Ureter (tissue), 1 donor: ENCODE measurements at places on chromosomes 2 and 18. TPM values are rescaled to one million over a fixed set of nuclear protein-coding genes. Genes with fewer than 3 reads are reported as not detected.
A peak's percentile ranks its signal among the peaks of the same experiment; 100 is the strongest.

- DNase-seq = peak; percentile 23
Observed at GRCh38 chr2:239318151-239318611, 82.6 kb downstream of the HDAC4 start.

DNA sequence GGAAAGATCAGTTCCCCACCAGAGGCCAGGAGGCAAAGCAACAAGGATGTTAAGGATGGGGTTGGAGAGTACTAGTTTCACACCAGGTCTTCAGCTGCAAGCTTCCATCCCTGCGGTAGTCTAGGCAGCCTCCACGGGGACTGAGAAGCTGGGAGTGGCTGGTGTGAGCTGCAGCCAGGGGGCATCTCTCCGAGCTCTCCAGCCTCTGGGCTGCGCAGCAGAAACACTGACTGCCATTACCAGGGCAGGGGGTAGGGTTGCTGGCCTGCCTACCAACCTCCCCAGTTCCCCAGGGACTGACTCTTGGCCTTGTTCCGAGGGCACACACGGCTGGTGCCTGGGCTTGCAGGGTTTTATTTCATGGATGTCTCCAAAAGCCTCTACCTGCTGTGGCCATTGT, 15.9 kb downstream of the GATA6 start:
- no peak for DNase-seq

- DNase-seq = no peak
Observed at GRCh38 chr2:101740555-101740964, 43.1 kb downstream of the MAP4K4 start.

DNA sequence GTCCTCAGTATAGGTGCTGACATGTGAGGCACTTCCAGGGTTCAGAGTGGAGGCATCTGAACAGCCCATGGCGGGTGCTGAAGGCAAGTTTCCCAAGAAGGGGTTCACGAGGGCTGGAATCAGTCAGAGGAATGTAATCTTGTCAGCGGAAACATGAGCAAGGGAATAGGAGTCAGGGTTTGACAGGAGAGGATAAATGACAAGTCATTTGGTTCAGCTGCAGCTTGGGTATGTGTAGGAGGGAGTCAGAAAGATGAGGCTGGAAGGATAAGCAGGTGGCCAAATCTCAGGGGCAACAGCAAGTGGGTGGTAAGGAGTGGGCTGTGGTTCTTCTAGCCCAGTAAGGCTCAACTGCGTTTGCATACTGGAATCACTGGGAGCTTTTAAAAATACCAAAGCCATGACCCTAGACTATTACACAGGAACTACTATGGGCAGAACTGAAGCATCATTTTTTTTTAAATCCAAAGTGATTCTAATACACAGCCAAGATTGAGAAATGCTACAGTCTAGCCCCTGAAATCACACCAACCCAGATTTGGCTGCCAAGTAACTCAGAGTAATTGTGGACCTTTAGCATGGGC, 41.8 kb upstream of the NAB1 start:
- no peak for DNase-seq

DNA sequence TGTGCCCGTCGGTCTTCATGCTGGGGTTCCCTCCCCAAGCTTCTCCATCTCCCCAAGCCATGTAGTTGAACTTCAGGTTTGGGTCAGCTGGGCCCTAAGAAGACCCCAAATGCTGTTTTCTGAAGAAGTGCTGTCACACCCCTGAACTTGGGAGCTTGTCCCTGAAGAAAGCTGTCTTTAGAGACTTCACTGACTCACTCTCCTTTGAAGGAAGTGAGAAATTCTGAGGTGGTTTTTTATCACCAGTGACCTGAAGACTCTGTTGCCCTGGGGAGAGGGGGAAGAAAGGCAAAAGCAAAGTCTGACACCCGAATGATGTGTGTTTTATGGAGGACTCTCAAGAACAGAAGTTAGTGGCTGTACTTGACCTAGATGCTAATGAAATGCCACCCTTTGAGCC, 83.6 kb upstream of the BCL2L11 start:
- DNase-seq = no peak

- DNase-seq = no peak
Observed at GRCh38 chr2:84900971-84901370, 4.5 kb upstream of the TMSB10 start.

DNA sequence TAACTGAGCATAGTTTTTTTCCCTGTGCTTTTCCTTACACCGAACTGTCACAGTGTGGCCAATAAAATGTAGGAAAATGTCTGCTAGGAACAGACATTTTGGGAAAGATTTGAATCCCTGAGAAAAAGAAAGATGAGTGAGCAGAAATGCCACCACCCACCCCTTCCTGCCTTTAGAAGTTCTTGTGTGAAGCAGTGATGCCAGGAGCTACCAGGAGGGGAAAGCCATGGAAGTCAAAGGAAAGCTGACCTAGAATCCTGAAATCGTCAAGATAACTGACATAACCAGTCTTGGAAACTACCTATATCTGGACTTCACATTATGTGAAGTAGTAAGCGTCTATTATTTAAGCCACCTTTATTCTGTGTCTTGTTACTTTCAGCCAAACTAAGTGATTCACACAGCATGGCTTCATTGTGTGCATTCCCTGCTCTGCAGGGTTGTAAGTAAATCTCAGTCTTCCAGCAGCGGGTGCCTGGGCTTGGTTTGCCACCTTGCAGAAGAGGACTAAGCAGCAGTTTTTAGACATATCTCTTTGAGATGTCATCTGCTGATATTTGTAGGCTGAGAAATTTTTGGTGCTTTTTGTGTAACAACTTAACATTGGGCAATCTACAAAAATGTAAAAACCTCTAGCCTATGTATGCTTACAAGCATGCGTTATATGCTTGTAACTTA, 11.2 kb upstream of the SPRED2 start:
- DNase-seq = no peak

Gene LINC00305
- not detected for total RNA-seq
